ENCODE measurements at places on chromosomes 5 and 9.

- no peak for DNase-seq
Observed at GRCh38 chr5:173916233-173916632, 28.1 kb downstream of the CPEB4 start.

DNA sequence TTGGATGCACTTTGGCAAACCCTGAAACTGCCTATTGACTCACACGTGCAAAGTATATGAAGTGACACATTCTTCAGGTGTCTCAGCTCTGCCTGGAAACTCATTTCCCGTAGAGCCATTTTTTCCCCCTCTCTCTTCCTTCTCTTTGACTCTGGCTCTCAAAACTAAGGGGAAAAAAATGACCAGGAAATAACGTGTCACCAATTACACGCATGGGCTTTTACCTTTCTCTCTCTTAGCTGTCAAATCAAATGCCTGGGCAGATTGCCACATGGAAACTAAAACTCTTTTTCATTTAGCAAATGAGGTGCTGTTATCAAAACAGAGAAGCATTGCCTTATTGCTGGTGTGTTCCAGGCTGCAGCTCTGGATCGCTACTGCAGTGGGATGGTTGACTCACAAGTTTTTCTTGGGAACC lies 18.3 kb upstream of the IFNK start:
- no peak for DNase-seq

GRCh38 chr5:129904667-129905472 lies 605 bp downstream of the CHSY3 start:
- DNase-seq: no peak

- no peak for DNase-seq
Observed at GRCh38 chr5:64680289-64680688, 10.0 kb upstream of the SHISAL2B start.

GRCh38 chr5:172678902-172679301 lies 37.8 kb downstream of the NEURL1B start:
- peak; percentile 82 for DNase-seq

- DNase-seq: no peak
Observed at GRCh38 chr9:113350937-113351336, 1.6 kb downstream of the BSPRY start.
